ENCODE measurements at places on chromosomes 7 and 10.

DNA sequence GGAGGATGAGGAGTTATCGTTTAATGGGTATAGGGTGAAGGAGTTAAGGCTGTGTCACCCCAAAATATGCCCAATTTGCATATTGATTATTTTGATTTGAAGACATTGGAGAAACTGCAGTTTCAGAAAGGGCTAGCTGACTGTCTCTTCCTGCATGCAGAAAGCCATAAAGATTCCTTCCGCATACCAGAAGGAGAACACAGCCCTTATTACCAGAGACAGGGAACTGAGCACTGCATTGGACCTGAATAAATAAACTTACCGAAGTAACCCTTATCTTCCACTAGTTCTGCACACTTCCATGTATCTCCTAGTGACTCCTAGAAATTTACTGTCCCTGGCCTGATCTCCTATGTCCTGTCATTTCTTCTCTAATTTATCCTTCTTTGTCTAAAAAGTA lies 821.9 kb upstream of the AUTS2 start:
- DNase-seq = no peak

GRCh38 chr10:130190055-130190736 lies 54.0 kb downstream of the GLRX3 start:
- peak; percentile 65 for DNase-seq

- no peak for DNase-seq
Observed at GRCh38 chr10:19654576-19654975, 161.7 kb upstream of the PLXDC2 start.

GRCh38 chr7:65268782-65269149 lies 104.9 kb upstream of the ZNF92 start:
- DNase-seq = no peak

- DNase-seq = no peak
Observed at GRCh38 chr10:119284679-119285096, 77.3 kb downstream of the GRK5 start.

Data from RPMI8226 (cell line).